ENCODE measurements at places on chromosomes 6 and 20. TPM values are rescaled to one million over a fixed set of nuclear protein-coding genes. Genes with fewer than 3 reads are reported as not detected.
A peak's percentile ranks its signal among the peaks of the same experiment; 100 is the strongest.

GRCh38 chr6:69026243-69026642, 391.2 kb downstream of the ADGRB3 start:
- no peak overlapping the region for H3K4me3 ChIP-seq
- DNase-seq: no peak
- H3K27me3 ChIP-seq: no peaks in the 10 kb centered on the region
- no peaks in the 10 kb centered on the region for H3K4me1 ChIP-seq
- no peak overlapping the region for H3K27ac ChIP-seq
- no peaks in the 10 kb centered on the region for H3K36me3 ChIP-seq

Gene COL10A1
- total RNA-seq: 4.9 TPM

Gene RAMACL
- 0.99 TPM for total RNA-seq

Gene LRRC73
- not detected for total RNA-seq

GRCh38 chr6:143339223-143339622, 111.3 kb downstream of the ADAT2 start:
- H3K4me1 ChIP-seq: no peaks in the 10 kb centered on the region
- no peak for DNase-seq
- H3K4me3 ChIP-seq: no peak overlapping the region
- no peak overlapping the region for H3K27ac ChIP-seq

Gene PSORS1C2
- not detected for total RNA-seq

Gene FOXA2
- 63.3 TPM for total RNA-seq

GRCh38 chr6:21595285-21596144, 2.0 kb downstream of the SOX4 start:
- peak overlapping the region; percentile 94 for H3K27ac ChIP-seq
- no peaks in the 10 kb centered on the region for H3K27me3 ChIP-seq
- peak; percentile 65 for DNase-seq
- H3K4me3 ChIP-seq: peak overlapping the region; percentile 69
- H3K36me3 ChIP-seq: no peaks in the 10 kb centered on the region
- H3K4me1 ChIP-seq: peaks cover 27% of the 10 kb centered on the region

DNA sequence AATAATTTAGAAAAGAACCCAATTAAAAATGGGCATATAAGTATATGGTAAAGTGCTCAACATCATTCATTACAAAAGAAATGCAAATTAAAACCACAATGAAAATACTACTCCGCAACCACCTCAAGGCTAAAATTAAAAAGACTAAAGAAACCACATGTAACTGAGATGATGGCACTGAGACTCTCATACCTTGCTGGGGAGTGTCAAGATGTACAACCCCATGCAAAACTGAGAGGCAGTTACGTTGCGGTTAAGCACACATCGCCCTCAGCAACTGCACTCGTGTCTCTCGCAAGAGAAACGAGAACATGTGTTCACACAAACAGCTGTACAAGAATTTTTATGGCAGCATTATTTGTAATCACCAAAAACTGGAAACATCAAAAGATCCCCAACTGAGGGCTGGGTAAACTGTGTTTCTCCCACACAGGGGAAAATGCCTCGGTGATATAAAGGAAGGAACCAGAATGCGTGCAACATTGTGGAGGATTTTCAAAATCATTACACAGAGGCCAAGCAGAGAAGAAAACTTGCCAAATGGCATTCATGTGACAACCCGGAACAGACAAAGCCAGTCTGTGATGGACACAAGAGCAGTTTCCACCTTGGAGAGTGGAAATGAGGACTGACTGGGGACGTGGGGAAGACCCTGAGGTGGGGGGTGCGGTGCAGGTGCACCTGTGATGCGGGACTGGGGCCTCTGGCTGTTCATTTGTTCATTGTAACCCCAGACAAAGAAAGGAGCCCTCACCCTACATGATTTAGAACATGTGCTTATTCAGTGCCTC, 144.9 kb downstream of the WDR27 start:
- H3K27ac ChIP-seq: no peak overlapping the region
- no peaks in the 10 kb centered on the region for H3K4me1 ChIP-seq
- H3K27me3 ChIP-seq: no peaks in the 10 kb centered on the region
- no peak overlapping the region for H3K4me3 ChIP-seq
- DNase-seq: no peak

DNA sequence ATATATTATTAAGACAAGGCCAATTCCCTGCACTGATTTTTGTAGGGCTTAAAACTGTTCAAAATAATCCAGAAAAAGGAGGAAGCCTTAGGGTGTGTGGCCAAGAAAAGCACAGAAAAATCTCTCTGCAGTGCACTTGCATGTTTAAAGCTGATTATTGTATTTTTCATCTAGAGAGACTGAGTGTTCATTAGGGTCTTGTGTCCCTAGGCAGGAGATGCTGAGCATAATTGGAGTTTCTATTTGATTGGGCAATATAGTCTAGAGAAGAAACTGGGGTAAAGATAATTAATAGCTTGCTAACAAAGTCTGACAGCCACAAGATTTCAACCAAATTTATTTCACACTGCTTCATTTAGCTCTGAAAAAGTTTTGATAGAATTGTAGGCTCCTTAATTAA, 2.4 kb downstream of the FLRT3 start:
- no peak for DNase-seq
- no peaks in the 10 kb centered on the region for H3K36me3 ChIP-seq
- no peak overlapping the region for H3K4me3 ChIP-seq
- H3K27ac ChIP-seq: no peak overlapping the region

Gene SLC2A10
- 95.3 TPM for total RNA-seq

GRCh38 chr6:158707120-158707820, 57.4 kb downstream of the SYTL3 start:
- H3K4me1 ChIP-seq: peaks cover 46% of the 10 kb centered on the region
- H3K4me3 ChIP-seq: no peak overlapping the region
- H3K27me3 ChIP-seq: no peaks in the 10 kb centered on the region
- DNase-seq: peak; percentile 47
- H3K27ac ChIP-seq: peak overlapping the region; percentile 65
- H3K36me3 ChIP-seq: no peaks in the 10 kb centered on the region

GRCh38 chr6:42390228-42390934, 61.3 kb downstream of the TRERF1 start:
- H3K27ac ChIP-seq: no peak overlapping the region
- H3K27me3 ChIP-seq: no peaks in the 10 kb centered on the region
- no peak for DNase-seq
- H3K36me3 ChIP-seq: no peaks in the 10 kb centered on the region
- H3K4me1 ChIP-seq: peaks cover 6% of the 10 kb centered on the region

Gene ZSCAN31
- 26.4 TPM for total RNA-seq
